ENCODE measurements at places on chromosomes 12 and 14. TPM values are rescaled to one million over a fixed set of nuclear protein-coding genes. Genes with fewer than 3 reads are reported as not detected.

DNA sequence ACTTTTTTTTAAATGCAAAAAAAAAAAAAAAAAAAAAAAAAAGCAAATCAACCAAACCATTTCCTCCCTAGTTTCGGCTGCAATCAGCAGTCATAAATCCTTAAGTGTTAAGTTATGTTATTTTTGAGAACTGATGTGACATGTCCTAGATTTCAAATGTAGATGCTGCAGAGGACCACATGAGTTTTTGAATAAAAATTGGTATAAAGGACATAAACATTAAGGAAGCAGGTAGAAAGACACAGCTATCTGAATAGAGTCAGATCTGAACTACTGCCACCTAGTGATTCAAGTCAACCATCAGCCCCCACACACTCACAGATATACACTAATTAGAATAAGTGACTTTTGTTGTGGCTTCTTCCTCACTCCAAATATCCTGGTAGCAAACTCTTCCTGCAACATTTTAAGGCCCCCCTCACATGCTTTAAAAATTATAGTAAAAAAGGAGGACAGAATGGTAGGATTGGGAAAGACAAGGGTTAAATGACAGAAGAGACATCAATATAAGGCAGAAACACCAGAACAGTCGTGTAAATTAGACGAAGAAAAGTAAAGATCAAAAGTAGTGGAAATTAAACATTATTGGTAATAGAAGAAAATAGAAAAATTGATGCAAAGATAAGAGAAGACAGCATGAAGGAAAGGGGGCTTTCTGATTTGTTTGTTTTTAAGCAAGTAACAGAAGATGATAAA is 394.5 kb upstream of the ATP2B1 start:
- peak overlapping the region; percentile 73 for H3K4me3 ChIP-seq
- DNase-seq, result peak; percentile 49
- no peaks in the 10 kb centered on the region for H3K27me3 ChIP-seq
- no peak overlapping the region for H3K27ac ChIP-seq
- no peaks in the 10 kb centered on the region for H3K4me1 ChIP-seq

GRCh38 chr14:49221316-49221715 is 364.9 kb downstream of the RPS29 start:
- no peak overlapping the region for H3K27ac ChIP-seq
- H3K4me1 ChIP-seq, result no peaks in the 10 kb centered on the region
- H3K27me3 ChIP-seq, result no peaks in the 10 kb centered on the region
- no peak overlapping the region for H3K4me3 ChIP-seq

DNA sequence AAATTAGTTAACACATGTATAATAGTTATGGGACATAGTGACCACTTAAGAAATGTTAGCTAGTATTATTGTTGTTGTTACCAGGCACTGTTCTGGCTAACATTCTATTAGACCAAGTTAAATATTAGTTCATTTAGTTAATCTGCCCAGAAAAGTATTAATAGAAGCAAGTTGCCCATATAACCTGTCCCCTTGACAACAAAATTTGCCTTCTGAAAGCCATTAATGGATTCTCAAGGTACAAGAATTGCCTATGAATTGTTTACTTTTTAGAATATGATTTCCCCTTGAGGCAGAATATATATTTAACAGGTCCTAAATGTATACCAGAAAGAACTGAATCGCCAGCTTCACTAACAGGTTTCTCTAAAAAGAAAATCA is 167.3 kb upstream of the TMCC3 start:
- no peaks in the 10 kb centered on the region for H3K36me3 ChIP-seq
- no peaks in the 10 kb centered on the region for H3K27me3 ChIP-seq
- H3K27ac ChIP-seq, result no peak overlapping the region
- no peak overlapping the region for H3K4me3 ChIP-seq
- H3K4me1 ChIP-seq, result no peaks in the 10 kb centered on the region

DNA sequence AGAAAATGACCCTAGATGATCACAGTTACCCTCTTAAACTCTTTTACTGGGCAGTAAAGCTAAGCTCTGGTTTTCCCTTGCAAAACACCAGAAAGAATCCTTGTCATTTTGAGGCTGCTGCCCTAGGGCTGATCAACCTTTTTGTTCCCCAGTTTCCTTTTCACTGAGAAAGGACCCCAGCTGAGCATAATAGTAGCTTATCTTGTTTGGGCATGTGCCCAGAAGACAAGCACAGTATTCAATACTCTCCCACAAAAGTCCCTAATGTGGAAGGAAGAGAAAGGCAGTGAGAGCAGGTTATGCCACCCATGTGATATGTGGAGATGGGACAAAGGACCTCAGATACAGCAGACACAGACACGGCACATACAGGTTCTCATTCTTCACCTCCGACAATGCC is 332.6 kb upstream of the TMPO start:
- no peaks in the 10 kb centered on the region for H3K27me3 ChIP-seq
- H3K4me3 ChIP-seq, result no peak overlapping the region
- no peaks in the 10 kb centered on the region for H3K36me3 ChIP-seq
- no peaks in the 10 kb centered on the region for H3K4me1 ChIP-seq

GRCh38 chr14:63616015-63616414 is 25.7 kb downstream of the WDR89 start:
- H3K4me3 ChIP-seq, result no peak overlapping the region
- H3K27me3 ChIP-seq, result no peaks in the 10 kb centered on the region
- DNase-seq, result no peak
- H3K27ac ChIP-seq, result no peak overlapping the region
- peaks cover 4% of the 10 kb centered on the region for H3K4me1 ChIP-seq
- peaks cover 29% of the 10 kb centered on the region for H3K36me3 ChIP-seq

GRCh38 chr14:70660967-70661893 is 19.5 kb downstream of the TTC9 start:
- DNase-seq, result peak; percentile 55
- H3K36me3 ChIP-seq, result no peaks in the 10 kb centered on the region
- peaks cover 64% of the 10 kb centered on the region for H3K4me1 ChIP-seq
- H3K27me3 ChIP-seq, result no peaks in the 10 kb centered on the region
- peak overlapping the region; percentile 56 for H3K27ac ChIP-seq

- H3K4me3 ChIP-seq, result no peak overlapping the region
- H3K27me3 ChIP-seq, result no peaks in the 10 kb centered on the region
- no peaks in the 10 kb centered on the region for H3K36me3 ChIP-seq
- no peaks in the 10 kb centered on the region for H3K4me1 ChIP-seq
- no peak for DNase-seq
- H3K27ac ChIP-seq, result no peak overlapping the region
Measured at GRCh38 chr14:38197784-38198335, 9.8 kb upstream of the SSTR1 start.

- H3K27ac ChIP-seq, result peak overlapping the region; percentile 61
- DNase-seq, result no peak
- peaks cover 76% of the 10 kb centered on the region for H3K4me1 ChIP-seq
- H3K4me3 ChIP-seq, result peak overlapping the region; percentile 48
Measured at GRCh38 chr12:50515587-50515986, 10.8 kb downstream of the DIP2B start.

Gene ANKRD9
- total RNA-seq, result 7.1 TPM

Gene ALDH2
- 1.7 TPM for total RNA-seq

Gene CCDC175
- 0.22 TPM for total RNA-seq

Gene MANSC4
- total RNA-seq, result not detected

Gene PRPH
- not detected for total RNA-seq

Gene ATN1
- total RNA-seq, result 27.5 TPM

Gene JAG2
- 1.4 TPM for total RNA-seq
